ENCODE measurements at places on chromosomes 4 and X. TPM values are rescaled to one million over a fixed set of nuclear protein-coding genes. Genes with fewer than 3 reads are reported as not detected.

FOXR2 gene
- not detected for total RNA-seq

F11 gene
- total RNA-seq, result 0.86 TPM

APOOL gene
- total RNA-seq, result 37.1 TPM

IL9R gene
- total RNA-seq, result not detected

FAAH2 gene
- 10.3 TPM for total RNA-seq

DNA sequence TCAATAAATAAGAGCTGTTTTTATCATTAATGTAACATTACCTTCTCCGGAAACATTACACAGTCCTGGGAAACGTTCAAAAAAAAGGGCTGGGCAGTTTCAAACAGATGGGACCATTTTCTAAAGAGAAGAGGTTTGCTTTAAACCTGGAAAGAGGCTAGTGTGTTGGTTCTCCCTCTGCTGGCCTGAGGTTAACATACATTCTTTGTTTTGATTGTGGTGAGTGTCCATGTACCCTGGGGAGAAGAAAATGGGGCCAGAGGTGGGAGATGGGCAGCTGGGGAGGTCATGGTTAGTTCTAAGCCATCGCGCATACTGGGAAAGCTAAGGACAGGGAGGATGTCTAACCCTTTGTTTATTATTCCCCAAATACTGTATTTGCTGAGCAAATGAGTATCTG, 194.7 kb downstream of the CPEB2 start:
- DNase-seq, result no peak

DNA sequence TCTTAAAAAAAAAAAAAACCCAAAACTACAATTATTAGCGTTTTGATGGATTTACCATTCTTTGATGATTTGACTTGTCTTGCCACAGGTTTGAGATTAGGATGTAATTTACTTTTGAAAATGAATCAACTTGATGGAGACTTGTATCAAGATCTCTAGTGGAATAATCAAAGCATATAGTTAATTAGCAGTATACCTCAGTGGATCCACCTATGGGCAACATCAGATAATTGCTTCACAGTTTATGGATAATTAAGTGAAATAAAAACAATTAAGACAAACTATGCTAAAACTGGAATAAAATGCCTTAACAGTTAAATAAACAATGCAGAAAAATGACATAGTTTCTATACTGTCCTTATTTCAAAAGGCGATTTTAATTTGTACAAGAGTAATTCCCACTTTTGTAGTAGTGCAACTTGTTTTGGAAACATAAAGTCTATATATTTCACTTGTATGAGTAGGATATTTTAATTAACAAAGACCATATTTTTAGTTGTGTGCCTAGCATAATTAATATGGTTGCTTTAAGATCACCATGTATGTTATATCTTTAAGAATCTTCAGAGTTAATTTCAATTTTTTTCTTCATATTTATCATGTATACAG, 4.2 kb downstream of the CPEB2 start:
- no peak for DNase-seq

DNA sequence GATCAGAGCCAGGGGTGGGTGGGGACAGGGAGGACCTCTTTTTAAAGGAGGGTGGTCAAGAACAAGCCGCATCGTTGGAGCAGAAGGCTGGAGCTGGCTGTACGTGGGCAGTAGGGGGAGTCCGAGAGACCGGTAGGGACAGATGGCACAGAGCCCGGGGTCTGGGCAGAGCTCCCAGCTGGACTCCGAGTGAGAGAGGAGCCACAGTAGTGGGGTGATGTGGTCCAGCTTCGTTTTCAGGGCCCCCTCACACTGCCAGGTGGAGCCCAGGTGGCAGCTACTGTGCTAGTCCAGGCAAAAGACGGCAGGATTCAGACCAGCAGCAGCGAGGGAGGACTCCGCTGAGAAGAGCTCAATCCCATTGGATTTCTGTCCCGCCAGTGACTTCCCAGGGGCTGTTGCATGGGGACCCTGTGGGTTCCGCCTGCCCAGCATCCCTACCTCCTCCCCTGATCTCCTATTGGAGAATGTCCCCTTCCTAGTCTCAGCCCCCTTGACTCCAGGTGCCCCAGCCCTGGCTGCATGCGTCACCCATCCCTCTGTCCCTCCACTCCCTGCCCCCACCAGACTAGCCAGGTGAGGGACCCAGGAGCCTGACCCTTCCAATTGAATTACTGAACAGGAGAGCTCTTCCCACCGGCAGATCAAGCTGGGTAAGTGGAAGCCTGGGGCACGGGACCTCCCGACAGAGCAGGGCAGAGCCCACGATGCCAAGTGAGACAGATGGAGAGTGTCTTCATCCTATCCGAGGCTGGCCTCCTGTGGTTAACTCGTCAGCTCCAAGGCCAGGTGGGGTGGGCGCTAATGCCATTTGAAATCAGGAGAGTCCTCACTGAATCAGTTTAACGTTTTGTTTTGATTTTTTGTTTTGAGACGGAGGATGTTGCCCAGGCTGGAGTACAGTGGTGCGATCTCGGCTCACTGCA, 2.9 kb downstream of the ARHGAP4 start:
- peak; percentile 74 for DNase-seq

- DNase-seq, result peak; percentile 31
These were observed 25.6 kb downstream of the ZRSR2 start for GRCh38 chrX:15815779-15816437.

GRCh38 chrX:55867181-55867651, 149.7 kb downstream of the RRAGB start:
- peak; percentile 1 for DNase-seq

- DNase-seq, result no peak
These were observed 3.6 kb downstream of the ABLIM2 start for GRCh38 chr4:8155048-8155447.

DNA sequence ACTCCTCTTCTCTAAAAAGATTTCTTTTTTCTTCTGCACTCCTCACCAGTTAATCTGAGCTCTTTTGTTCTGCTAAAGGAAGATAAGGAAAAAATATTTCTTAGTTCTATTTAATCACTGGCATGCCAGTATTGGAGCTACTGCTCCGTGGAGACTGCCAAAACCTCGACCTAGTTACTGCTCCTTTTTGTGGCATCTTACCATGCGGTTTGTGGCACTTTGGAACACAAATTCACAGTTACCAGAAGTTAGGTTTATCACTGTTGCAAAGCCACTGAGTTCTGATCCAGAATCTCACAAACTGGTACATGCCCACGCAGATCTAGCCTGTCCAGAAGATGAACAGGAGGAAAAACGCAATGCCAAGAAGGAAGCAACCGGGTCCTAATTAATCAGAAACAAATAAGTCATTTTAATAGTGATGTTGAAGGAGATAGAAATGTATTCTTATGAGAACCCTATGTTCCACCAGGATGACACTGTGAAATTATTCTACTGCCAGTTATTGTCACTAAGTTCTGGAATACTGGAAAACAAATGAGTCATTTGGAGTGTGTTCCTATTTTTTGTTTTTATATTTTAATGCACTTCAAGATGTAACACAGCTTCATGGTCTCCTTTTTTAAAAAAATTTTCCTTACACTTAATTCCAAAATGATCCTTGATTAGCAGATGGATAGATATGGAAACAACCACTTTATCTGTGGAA, 106.7 kb upstream of the GK2 start:
- DNase-seq, result no peak

GRCh38 chrX:100600758-100601157, 16.0 kb downstream of the TNMD start:
- DNase-seq, result no peak

DNA sequence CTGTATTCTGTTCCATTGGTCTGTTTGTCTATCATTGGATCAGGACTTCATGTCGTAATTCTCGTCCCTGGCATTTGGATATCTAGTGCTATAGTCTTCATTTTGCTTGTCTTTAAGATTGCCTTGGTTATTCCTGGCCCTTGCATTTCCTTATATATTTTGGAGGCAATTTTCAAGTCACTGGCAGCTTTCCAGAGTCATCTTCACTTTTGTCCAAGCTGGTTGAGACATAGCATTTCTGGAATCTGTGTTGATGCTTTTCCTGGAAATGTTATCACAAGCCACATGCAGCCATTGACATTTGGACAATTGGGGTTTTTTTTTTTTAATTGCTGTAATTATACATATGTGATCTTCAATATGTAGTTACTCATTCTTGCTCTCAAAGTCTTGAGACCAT, 45.2 kb upstream of the HGFAC start:
- DNase-seq, result no peak

GRCh38 chr4:37601531-37601930, 84.6 kb downstream of the RELL1 start:
- DNase-seq, result peak; percentile 60

- DNase-seq, result peak; percentile 2
These were observed 1912.7 kb upstream of the TENM3 start for GRCh38 chr4:180330521-180330920.

DNA sequence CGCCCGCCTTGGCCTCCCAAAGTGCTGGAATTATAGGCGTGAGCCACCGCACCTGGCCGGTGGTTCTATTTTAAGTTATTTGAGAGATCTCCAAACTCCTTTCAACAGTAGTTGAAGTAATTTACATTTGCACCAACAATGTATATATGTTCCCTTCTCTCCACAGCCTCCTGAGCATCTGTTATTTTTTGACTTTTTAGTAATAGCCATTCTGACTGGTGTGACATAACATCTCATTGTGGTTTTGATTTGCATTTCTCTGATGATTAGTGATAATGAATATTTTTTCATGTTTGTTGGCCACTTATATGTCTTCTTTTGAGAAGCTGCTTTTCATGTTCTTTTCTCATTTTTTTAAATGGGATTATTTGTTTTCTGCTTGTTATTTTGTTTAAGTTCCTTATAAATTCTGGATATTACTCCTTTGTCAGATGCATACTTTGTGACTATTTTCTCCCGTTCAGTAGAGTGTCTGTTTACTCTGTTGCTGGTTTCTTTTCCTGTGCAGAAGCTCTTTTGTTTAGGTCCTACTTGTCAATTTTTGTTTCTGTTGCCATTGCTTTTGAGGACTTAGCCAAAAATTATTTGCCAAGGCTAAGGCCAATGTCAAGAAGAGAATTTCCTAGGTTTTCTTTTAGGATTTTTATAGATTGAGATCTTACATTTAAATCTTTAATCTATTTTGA, 213.2 kb downstream of the ARHGAP24 start:
- no peak for DNase-seq

- no peak for DNase-seq
These were observed 8.2 kb downstream of the CASP3 start for GRCh38 chr4:184641022-184641421.

- DNase-seq, result no peak
These were observed 79.8 kb upstream of the GPM6A start for GRCh38 chr4:175891851-175892250.

GRCh38 chrX:36978886-36979285, 29.3 kb upstream of the FAM47C start:
- DNase-seq, result no peak

- DNase-seq, result peak; percentile 78
These were observed 4.8 kb upstream of the HGFAC start for GRCh38 chr4:3436798-3437581.

DNA sequence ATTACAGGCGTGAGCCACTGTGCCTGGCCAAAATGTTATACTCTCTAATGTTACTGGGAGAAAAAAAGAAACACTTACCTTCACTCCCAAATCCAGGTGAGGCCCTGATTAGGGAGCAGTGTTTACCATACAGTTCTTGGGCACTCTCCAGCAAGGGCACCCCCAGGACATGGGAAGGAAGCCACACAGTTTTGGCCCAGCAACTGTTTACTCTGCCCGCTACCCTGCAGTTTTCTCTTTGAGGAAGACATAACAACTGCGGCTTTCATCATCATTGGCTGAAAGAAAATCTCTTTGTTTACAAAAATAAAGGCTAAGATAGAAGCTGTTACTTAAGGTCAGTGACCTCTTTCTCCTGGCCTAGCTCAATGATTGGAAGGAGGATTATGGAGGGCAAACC, 145.5 kb upstream of the DUSP21 start:
- no peak for DNase-seq

DNA sequence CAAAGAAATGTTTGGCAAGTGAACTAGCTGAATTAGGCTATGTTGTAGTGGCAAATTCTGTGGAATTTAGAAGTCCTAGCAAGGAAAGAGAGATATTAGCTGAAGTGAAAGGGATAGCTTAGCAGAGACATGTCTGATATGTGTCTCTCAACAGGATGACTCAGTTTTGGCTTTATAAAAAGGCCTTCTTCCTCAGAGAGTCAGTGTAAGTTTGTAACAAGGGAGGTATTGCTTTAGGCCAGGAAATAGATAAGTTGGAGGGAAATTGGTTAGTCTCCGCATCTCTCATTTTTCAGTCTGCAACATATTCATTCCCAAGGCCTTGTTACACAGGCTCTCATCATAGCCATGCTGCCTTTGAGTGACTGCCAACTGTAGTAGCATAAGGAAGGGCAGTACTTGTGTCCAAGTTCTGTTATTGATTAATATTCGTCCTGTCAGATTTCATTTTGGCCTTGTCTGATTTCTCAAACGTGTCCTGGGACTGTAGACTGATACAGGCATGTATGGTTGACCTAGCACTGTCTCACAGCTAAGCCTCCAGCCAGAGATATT, 4.0 kb downstream of the TMEM164 start:
- no peak for DNase-seq

DNA sequence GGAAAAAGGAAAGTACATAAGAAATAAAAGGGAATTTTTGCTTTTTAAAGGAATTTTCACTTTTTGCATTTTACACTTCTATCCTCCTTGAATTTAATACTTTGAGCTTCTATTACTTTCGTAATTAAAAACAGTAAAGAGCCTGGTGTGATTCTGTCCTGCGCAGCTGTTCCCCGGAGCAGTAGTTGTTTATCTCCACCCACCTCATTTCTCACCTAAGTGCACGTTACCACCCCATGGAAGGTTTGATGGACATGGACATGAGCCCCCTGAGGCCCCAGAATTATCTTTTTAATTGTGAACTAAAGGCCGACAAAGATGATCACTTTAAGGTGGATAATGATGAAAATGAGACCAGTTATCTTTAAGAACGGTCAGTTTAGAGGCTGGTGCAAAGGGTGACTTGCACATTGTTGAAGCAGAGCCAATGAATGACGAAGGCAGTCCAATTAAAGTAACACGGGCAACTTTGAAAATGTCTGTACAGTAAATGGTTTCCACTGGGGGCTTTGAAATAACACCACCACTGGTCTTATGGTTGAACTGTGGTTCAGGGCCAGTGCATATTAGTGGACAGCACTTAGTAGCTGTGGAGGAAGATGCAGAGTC, 52.1 kb upstream of the TEX13D start:
- no peak for DNase-seq

GRCh38 chr4:138182838-138183426, 59.2 kb downstream of the SLC7A11 start:
- peak; percentile 24 for DNase-seq

Data from Calu3 (cell line).